Left renal cortex interstitium (tissue), 4 donors: ENCODE measurements at places on chromosomes 7 and 10.

DNA sequence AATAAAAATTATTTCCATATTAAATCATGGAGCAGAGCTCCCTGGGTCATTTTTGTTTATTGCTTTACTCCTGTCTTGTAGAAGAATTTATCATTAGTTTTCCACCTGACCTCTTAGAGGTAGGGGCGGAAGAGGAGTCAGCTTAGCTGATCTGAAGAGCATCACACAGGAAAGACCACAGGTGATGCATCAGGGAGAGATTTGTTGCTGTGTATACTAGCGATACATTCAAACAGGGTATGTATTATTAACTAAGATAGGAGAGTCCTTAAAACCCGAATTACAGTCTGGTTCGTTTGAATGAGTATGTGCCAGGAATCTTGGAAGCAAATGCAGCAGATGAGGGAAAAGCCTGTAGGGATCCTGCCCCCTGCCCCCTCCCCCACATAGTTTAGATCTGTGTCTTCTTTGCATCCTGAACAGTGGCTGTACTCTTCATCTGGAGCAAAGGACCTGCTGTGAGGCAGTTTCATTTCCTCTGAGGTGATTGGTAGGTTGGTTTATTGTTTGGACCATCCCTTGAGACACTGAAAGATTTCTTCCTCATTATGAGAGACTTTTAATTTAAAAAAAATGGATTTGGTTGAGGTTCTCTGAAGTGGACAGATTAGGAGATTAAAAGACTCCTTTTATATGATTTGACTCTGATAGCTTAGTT is 177.0 kb downstream of the SND1 start:
- no peak for DNase-seq

- no peak for DNase-seq
Measured at GRCh38 chr7:111756687-111757178, 194.4 kb upstream of the IMMP2L start.

DNA sequence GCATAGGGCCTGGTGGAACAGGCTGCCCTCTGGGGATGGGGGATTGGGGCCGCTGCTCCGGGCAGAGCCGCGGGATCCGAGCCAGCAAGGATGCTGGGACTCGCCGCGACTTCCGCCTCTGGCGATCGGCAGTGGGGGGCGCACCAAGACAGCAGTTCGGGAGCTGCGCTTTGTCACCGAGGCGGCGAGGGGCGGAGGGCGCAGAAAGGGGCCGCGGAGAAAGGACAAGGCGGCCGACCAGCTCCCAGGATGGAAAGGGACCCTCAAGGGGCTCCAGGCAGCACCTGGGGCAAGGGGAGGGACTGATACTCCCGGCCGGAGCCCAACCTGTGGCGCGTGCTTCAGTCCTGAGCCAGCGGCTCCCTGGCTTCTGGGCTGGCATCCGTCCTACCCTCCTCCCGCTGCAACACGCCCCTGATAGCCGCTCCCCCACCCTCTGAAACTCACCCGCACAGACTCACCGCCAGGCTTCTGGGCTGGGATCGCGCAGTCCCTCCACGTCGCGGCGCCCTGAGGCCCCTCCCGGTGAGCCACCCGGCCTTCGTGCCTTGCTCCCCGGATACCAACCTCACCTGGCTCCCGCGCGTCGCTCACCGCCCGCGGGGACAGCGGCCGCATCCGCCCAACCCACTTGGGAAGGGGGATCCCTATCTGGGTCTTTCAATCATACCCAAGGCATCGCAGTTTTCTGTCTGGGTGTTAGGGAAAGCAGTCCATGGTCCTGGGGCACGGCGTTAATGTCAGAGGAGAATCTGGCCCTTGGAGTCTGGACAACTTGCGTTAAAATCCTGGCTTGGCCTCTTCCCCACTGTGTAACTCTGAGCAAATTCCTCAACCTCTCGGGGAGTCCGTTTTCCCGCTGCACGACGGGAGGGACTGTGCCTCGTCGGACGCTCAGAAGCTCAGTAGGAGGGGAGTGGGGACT is 7.0 kb upstream of the EVX1 start:
- no peak for DNase-seq

DNA sequence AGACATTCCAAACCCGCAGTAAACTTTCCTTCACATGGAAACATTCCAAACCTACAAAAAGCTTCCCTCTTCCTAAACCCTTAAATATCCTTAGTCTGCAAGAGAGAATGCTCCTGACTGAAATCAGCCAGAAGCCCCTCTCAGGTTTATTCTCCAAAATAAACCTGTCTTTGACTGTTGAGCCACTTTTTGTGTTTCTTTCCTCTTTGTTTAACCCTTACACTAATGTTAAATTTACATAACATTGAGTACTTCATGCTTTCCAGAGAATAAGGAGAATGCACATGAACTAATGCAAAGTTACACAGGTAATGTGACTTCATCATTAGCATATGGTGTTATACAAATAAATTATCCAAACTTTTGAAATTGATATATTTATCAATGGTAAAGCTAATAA is 262.6 kb upstream of the PRKCQ start:
- DNase-seq, result no peak

DNA sequence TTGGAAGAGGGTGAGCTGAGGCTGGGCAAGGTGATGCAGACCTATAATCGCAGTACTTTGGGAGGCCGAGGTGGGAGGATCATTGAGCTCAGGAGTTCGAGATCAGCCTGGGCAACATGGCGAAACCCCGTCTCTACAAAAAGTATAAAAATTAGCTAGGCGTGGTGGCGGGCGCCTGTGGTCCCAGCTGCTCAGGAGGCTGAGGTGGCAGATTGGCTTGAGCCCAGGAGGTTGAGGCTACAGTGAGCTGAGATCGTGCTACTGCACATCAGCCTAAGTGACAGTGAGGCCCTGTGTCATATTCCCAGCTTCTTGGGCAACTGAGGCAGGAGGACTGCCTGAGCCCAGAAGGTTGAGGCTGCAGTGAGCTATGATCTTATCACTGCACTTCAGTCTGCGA is 13.6 kb downstream of the BMPR1A start:
- no peak for DNase-seq

DNA sequence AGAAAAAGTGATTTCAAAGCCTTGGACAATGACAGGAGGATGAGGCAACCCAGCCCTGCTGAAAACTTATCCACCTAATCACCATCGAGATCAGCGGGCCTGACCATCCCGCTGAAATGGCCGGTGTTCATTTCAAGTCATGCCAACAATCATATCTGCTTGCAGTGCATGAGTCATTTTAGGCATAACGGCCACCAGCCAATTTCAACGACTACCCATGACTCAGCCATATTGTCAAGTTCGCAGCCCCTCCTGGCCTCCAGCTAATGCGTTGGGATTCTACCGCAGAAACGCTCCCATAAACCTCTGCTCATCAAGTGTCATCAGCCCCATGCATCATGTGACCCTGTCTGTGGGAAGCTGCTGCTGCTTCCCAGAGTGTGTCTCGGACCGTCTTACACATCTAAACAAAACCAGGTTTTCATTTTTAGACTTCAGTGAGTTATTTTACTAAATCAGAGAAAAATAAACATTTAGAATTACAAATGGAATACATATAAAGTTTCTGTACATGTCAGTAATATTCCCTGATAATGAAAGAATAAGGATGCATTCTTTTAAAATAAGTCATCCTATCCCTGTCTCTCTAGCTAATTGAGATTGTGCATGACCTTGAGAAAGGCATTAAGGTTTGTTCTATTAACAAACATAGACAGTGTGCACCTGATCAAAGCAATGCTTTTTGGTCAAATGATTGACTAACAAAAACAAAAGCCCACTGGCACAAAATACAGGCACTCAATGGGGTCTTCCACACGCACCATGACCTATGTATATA is 188.9 kb downstream of the ADAM12 start:
- no peak for DNase-seq

- DNase-seq, result no peak
Measured at GRCh38 chr7:28587211-28587610, 174.9 kb downstream of the CREB5 start.

GRCh38 chr7:69825113-69825972 is 227.1 kb downstream of the AUTS2 start:
- no peak for DNase-seq

DNA sequence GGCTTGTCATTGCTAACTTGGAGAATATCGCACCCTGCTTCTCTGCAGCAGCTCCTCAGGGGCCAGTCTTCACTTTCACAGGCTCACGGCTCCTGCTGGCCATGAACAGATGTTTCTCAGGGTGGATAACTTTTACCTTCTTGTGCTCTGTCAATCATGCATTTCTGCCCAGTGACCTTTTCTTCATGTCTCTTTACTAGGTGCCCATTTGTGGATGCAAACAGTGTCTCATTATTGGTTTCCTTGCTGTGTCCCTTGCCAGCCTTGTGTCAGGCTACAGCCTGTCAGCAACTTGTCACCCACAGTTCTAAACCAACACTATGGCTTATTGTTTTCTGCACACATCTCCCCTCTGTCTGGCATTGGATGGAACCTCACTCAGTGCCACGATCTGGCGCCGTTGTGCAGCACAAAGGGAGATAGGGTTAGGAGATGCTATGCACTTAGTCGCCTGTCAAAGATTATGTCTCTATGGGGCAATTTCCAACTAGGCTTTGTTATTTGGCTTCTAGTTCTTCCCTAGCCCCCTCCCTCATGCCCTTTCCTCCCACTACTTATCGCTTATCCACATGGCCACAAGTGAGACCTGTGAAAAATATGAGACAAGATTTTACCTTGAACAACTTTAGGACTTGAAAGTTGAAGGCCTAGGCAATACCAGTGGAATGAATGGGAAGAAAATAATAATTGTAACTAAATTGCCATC is 45.7 kb upstream of the NXPH1 start:
- no peak for DNase-seq

- no peak for DNase-seq
Measured at GRCh38 chr7:100446040-100446439, 9.7 kb upstream of the PPP1R35 start.

- no peak for DNase-seq
Measured at GRCh38 chr10:74164716-74165529, 13.9 kb downstream of the ADK start.

GRCh38 chr10:85235258-85235657 is 906.9 kb downstream of the CCSER2 start:
- DNase-seq, result no peak

GRCh38 chr7:18469316-18469715 is 26.2 kb upstream of the HDAC9 start:
- no peak for DNase-seq

DNA sequence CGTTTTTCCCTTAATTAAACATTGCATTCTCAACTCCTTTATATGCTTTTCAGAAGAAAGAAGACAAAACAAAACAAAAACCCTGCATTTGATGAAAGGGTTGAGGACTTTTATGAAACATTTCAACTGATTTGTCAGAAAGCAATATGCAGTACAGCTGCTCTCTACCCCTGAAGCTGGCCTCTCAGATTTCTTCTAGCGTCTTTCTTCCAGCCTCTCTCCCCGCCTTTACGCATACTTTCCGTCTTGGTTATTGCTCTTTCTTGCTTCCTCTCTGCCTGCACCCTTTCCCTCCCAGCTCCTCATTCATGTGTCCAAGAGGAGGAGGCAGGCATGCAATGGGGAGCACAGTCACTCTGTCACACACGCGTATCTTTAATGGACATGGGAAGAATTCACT is 91.0 kb upstream of the COL1A2 start:
- DNase-seq, result no peak

DNA sequence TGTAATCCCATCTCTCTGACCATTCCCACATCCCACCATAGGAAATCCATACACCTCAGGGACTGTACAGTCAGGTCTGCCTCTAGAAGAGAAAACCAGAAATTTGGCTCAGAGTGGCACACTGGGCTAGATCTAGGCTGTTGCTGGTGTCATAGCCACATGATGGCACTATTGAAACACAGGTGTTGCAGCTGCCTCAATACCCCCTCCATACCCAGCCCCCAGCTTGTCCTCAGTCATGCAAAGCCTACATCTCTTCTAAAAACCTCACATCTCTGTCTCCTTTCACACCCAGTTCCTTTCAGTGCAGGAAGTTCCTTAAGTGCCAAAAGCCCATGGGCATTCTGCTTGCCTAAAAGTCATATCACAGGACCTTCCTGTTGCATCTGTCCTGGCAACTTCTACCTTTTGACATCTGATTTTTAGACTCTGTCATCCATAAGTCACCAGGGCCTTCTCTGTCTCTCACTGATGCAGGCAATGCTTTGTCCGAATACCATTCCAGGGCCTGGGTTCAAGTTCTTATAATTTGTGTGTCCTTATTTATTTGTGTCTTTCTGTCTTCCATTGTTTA is 27.0 kb upstream of the HIBADH start:
- no peak for DNase-seq

- no peak for DNase-seq
Measured at GRCh38 chr10:48551861-48552591, 52.8 kb downstream of the ARHGAP22 start.

GRCh38 chr10:4670737-4671136 is 155.3 kb upstream of the AKR1E2 start:
- DNase-seq, result no peak

- no peak for DNase-seq
Measured at GRCh38 chr7:29102558-29103151, 43.7 kb downstream of the CPVL start.

- no peak for DNase-seq
Measured at GRCh38 chr10:118835682-118836326, 81.0 kb upstream of the CACUL1 start.

DNA sequence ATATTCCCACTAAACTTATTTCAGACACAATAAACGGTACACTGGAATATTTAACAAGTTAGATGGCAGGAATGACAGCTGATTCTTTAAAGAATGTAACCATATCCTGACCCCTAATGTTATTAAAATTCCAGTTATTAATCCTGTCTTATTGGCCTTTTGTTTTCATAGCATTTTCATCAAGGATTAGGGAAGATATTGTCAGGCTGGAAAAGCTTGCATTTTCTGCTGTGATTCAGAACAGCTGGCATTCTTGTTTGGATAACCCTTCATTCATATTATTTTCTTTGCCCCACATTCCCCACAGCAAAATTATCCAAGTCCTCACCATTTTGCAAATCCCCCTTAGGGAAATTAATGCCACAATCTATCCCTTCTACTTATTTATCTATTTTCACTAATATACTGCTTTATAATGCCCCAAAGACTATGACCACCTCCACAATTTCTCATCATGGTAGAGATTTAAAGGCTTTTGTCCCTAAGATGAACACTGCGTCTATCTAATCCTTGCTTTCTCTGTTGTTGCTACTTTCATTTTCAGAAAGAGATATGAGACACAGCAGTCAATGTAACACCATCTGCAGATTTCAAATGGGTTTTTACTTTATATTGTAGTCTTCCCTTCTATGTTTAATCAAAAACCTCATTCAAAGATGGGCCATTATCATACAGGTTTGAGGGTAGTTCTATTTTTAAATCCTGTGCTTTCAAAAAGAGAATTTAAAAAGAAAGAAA is 475.1 kb downstream of the PARD3 start:
- no peak for DNase-seq

GRCh38 chr10:45548068-45548467 is 124.5 kb downstream of the ZFAND4 start:
- no peak for DNase-seq

GRCh38 chr7:3486841-3487240 is 185.8 kb downstream of the SDK1 start:
- DNase-seq, result no peak

DNA sequence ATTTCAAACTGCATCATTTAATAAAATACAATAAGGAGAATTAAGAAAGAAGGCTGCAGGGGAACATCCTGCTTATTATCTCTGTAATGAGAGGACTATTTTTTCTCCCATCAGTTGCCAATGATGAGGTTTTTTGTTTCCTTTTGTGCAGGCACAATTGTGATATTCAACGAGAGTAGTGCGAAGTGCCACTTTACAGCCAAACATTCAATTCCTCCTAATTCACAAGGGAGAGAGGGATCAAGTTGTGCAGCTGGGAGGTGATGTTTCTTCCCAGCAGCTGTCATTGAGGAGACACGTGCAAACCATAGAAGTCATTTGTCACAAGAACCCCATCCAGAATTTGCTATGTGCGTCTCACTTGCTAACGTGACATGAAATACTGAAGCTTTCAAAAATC is 81.6 kb upstream of the ICA1 start:
- DNase-seq, result no peak
